ENCODE measurements at places on chromosomes 6 and 20.

DNA sequence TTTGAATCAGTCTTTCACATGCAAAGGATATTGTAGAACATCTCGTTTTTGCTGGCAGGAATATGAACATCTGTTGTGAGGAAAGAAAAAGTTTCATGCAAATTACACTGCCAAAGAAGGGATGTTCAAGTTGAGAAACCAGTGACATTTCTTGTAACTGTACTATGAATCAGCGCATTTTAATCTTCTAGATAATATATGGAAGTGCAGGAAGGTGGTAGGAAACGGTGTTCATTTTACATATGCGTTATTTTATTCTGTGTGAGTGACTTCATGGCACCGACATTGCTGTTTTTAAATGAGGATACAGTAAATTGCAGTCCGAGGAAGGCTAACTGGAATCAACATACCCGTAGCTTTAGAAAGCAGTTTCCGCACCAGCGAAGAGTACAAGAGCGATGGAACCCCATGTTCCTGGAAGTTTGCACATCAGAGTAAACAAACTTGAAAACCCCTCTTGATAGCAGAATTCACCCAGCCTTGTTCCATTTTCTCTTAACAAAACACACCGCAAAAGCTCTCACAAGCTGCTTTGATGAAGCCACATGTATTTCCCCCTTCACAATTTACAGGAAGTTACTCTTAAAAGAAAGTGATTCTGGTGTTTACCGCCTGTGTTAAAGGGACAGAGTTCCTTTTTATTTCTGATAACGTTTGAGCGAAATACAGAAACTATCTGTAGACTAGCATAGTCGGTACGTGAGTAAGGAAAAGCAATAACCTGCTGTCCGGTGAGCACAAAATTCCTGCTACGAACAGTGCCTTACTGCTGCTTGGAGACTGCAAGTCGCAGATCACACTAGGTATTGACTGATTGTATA, 11.5 kb downstream of the PRDM1 start:
- no peak for DNase-seq

GRCh38 chr6:158584236-158584651, 24.4 kb downstream of the TMEM181 start:
- DNase-seq = no peak

DNA sequence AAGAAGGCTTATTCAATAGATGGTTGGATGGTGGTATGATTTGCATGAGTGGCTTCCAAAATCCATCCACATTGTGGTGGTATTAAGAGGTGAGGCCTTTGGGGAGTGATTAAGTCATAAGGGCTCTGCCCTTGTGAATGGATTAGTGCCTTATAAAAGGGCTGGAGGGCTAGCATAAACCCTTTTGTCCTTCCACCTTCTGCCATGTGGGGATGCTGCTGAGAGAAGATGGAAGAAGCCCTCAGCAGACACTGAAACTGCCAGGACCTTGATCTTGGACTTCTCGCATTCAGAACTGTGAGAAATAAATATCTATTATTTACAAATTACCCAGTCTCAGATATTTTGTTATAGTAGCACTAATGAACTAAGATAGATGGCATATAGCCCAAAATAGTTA, 27.8 kb upstream of the SRPK1 start:
- DNase-seq = no peak

DNA sequence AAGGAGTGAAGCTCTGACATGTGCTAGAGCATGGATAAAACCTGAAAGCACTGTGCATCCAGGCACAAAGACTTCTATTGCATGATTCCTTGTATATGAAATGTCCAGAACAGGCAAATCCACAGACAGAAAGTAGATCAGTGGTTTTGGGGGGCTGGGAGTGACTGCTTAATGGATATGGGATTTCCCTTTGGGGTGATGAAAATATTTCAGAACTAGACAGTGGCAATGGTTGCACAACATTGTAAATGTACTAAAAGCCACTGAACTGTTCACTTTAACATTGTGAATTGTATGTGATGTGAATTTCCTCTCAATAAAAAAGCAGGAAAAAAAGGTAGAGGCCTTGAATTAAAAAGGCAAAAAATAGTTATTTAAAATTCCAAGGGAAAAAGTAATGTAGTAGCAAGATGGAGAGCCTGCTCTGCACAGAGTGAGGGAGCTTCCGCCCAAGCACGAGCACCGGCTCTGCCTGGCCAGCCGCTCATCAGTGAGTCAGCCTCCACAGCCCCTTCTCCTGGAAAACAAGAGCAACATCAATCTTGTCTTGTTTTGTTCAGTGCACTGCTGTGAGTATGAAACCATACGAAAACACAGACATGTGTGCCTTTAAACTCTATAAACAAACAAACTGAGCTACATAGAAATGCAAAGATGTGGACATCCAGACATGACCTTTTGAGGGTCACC, 74.6 kb upstream of the THBS2 start:
- no peak for DNase-seq

- DNase-seq = no peak
Observed at GRCh38 chr6:157990321-157991066, 8.8 kb downstream of the SYNJ2 start.
